ENCODE measurements at places on chromosomes 13 and 19. TPM values are rescaled to one million over a fixed set of nuclear protein-coding genes. Genes with fewer than 3 reads are reported as not detected.

DNA sequence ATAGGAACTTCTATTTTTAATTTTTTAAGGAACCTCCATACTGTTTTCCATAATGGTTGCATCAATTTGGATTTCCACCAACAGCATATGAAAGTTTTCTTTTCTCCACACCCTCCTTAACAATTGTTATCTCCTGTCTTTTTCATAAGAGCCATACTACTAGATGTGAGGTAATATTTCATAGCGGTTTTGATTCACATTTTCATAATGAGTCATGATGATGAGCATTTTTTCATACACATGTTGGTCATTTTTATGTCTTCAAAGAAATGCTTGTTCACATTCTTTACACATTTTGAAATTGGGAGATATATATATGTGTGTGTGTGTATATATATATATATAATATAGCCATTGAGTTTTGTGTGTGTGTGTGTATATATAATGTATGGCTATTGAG, 420.3 kb upstream of the PCDH9 start:
- no peak for DNase-seq

- no peak for DNase-seq
These were observed 3.1 kb upstream of the CTXN1 start for GRCh38 chr19:7928741-7929701.

GRCh38 chr13:106499896-106500295, 35.6 kb downstream of the EFNB2 start:
- DNase-seq = no peak

GRCh38 chr13:85976242-85976641, 177.0 kb upstream of the SLITRK6 start:
- DNase-seq = no peak

DNA sequence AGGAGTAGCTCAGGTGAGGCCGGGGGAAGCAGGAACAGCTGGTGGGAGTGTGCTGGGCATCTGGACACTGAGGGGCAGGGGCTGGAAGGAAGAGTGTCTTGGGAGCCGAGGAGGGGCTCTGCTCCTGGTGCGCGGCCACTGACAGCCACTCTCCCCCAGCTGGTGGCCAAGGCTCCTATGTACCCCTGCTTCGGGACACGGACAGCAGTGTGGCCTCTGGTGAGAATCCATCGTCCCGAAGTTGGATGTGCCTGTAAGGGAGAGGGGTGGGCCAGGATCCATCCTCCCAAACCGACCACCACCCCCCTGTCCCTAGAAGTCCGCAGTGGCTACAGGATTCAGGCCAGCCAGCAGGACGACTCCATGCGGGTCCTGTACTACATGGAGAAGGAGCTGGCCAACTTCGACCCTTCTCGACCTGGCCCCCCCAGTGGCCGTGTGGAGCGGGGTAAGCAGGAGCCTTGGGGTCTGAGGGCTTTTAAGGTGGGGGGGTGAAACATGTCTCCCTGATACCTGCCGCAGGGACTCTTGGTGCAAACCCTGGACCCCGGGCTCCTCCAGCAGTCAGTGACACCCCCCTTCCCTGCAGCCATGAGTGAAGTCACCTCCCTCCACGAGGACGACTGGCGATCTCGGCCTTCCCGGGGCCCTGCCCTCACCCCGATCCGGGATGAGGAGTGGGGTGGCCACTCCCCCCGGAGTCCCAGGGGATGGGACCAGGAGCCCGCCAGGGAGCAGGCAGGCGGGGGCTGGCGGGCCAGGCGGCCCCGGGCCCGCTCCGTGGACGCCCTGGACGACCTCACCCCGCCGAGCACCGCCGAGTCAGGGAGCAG, 2.0 kb upstream of the USF2 start:
- DNase-seq = peak; percentile 55

The CLIP3 gene
- polyA plus RNA-seq = 2.2 TPM

The ZNF460 gene
- 4.7 TPM for polyA plus RNA-seq
